ENCODE measurements at places on chromosomes 3 and 15. TPM values are rescaled to one million over a fixed set of nuclear protein-coding genes. Genes with fewer than 3 reads are reported as not detected.

DNA sequence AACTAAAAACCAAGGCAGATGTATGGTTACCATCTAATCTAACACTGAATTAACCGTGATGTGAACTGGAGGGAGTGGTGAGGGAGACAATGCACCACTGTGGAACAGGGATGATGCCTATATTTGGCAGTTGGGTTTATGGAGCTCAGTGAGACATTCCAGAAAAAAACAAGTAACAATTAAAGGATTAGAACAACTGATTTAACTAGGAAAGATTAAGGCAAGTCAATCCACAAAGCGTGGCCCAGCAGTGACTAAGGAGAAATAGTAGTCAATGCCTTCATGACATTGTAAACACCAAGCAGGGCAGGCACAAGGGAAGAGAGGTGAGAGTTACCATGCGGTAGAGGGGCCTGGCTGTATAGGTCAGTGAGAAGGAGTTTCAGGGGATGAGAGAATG is 38.1 kb downstream of the CHAC1 start:
- H3K36me3 ChIP-seq: peaks cover 11% of the 10 kb centered on the region
- H3K4me1 ChIP-seq: peaks cover 2% of the 10 kb centered on the region
- DNase-seq: no peak
- H3K27me3 ChIP-seq: no peaks in the 10 kb centered on the region
- no peak overlapping the region for H3K27ac ChIP-seq
- H3K4me3 ChIP-seq: no peak overlapping the region

The GALNT15 gene
- polyA plus RNA-seq: 5.5 TPM

DNA sequence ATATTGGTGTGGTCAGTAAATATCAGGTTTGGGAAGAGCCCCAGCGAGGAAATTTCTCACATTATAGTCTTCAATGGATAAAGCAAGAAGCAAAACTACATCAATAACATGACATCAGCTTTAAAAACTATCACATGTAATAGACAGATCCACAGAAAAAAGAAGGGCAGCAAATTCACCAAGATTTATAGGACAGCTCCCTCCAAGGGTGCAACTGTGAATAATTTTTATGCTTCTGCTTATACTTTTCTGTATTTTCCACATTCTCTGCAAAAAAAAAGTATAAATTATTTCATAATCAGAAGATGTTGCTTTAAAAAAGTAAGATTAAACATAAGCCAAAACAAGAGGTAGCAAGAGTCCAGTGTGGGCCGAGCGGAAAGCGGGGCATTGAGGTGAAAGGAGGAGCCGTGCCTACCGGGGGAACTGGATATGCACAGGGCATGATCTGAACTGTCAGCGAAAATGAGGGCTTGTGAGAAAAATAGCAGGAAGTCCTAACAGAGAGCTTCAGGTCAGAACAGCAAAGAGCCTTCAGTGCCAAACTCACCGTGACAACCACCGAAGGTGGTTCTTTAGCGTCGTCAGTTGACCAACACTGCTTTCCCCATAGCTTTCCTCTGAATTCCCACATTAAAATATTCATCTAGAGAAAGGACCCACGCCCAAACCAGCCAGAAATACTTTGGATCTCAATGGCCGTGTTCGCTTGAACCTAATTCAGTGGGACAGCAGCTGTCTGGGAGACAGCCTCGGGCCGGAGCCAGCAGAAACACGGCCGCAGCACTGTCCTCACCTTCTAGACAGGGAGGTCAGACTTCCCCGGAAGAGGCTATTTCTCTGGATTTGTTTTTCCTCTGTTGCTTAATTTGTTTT is 59.8 kb downstream of the FAM174B start:
- no peaks in the 10 kb centered on the region for H3K36me3 ChIP-seq
- no peak overlapping the region for H3K4me3 ChIP-seq
- no peaks in the 10 kb centered on the region for H3K27me3 ChIP-seq
- peak; percentile 34 for DNase-seq
- no peak overlapping the region for H3K27ac ChIP-seq

DNA sequence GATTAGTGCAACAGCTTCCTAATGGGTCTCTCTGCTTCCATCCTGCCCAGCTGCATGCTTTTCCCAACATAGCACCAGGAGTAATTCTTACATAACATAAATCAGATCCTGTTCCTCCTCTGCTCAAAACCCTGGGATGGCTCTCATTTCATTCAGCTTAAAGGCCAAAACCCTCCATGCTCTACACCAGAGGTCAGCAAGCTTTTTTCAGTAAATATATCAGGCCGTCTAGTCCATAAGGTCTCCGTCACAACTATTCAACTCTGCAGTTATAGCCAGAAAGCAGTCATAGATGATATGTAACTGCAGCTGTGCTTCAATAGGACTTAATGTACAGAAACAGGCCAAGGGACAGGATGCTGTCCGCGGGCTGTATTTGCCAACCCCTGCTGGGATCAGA is 202.8 kb upstream of the UBE2E2 start:
- H3K27ac ChIP-seq: no peak overlapping the region
- no peaks in the 10 kb centered on the region for H3K36me3 ChIP-seq
- DNase-seq: no peak
- no peaks in the 10 kb centered on the region for H3K4me1 ChIP-seq
- no peaks in the 10 kb centered on the region for H3K27me3 ChIP-seq

GRCh38 chr3:104791331-104791730 is 575.4 kb upstream of the ALCAM start:
- H3K36me3 ChIP-seq: no peaks in the 10 kb centered on the region
- no peaks in the 10 kb centered on the region for H3K27me3 ChIP-seq

- H3K27ac ChIP-seq: no peak overlapping the region
- H3K4me3 ChIP-seq: no peak overlapping the region
- DNase-seq: no peak
- H3K4me1 ChIP-seq: no peaks in the 10 kb centered on the region
- H3K36me3 ChIP-seq: no peaks in the 10 kb centered on the region
Observed at GRCh38 chr3:176174060-176174459, 1023.2 kb downstream of the TBL1XR1 start.

The CEP70 gene
- 22.6 TPM for polyA plus RNA-seq

DNA sequence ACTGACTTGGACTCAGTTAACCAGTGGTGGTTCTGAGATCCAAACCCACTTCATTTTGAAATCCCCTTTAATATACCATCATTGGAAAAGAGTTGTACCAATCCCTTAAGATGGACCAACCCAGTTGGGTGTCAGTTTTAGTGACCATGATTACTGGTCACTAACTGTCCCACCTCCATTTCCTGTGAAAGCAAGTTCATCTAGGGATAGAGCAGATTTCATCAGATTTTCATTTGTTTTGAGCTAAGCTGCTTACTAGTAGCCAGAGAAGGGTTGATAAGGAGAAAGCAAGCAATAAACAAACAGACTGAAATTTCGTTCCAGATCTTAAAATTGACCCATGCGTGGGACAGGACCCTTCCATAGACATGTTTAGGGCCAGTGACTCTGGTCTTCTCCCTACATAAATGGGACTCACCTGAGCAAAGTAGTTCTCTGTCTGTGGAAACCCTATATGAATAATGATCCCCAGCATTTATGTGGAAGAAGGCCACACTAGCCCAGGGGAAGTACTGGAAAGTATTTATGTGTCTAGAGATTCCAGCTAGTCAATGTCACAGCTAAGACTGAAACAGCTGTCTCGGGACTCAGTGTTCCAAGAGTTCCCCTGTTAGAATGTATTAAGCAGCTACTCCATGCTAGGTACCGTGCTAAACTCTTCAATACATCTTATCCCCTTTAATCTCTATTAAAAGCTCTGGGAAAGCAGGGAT is 196.0 kb upstream of the BCL6 start:
- H3K27ac ChIP-seq: no peak overlapping the region
- H3K36me3 ChIP-seq: no peaks in the 10 kb centered on the region
- H3K4me3 ChIP-seq: no peak overlapping the region
- no peaks in the 10 kb centered on the region for H3K4me1 ChIP-seq
- DNase-seq: no peak
- H3K27me3 ChIP-seq: no peaks in the 10 kb centered on the region
